Activated T-helper 2 cell treated with anti-CD3 and anti-CD28 coated beads, Interferon-gamma antibody, Interleukin-2, Interleukin-4, amounts not matched to agents 10 μg/mL and 5 μg/mL and 100 μg/mL, durations not matched to agents 14 hours and 24 hours and 36 hours (primary cell): ENCODE measurements at places on chromosomes 12 and 14.

GRCh38 chr12:124764451-124764850 is 99.2 kb downstream of the SCARB1 start:
- no peak for DNase-seq

- no peak for DNase-seq
Observed at GRCh38 chr12:46222636-46223035, 46.2 kb downstream of the SLC38A1 start.

DNA sequence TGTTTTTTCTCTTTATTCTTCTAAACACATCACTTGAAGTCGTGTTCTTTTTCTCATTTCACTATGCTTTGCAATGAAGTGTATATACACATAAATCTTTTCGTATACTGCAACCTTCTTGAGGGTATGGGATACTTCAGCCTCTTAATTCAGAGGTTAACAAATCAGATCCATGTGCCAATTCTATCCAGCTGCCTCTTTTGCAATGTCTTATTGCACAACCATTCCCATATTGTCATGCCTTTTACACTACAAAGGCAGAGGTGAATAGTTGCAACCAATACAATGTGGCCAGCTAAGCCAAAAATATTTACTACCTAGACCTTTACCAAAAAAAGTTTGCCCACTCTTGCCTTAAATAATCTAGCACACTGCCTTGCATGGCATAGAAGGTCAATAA is 224.5 kb upstream of the FOXG1 start:
- no peak for DNase-seq

DNA sequence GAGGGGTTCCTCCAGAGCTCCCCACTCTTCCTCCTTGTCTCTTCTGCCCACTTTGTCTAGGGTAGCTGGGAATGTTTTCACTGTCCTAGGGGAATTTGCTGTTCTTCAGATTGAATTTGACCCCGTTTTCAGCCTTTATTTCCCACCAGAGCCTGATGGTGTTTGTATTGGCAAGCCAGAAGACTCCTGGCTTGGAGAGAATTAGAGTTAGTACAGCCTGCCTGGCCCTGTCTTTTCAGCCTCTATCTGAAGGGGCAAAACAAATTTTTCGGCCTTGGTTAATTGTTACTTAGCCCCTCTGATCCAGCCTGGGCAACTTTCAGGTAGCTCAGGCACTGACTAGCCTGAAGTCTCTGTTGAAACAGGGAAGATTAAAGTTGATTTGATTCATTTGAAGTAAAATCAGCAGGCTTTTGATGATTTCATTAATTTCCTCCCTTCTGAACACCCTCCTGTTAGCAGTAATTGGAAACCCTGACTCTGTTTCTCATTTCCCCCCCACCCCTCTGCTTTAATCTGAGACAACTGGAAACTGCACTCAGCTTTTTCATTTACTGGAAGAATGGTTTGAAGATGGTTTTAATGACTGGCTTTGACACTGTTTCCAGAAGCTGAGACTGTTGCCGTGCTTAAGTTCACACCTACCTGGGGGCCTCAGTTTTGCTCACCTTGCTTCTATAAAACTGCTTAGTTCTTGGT is 63.3 kb downstream of the SUSD6 start:
- DNase-seq = no peak

GRCh38 chr14:27002179-27002578 is 404.3 kb upstream of the NOVA1 start:
- DNase-seq = no peak

GRCh38 chr14:97217111-97217885 is 420.1 kb downstream of the VRK1 start:
- DNase-seq = no peak
